Left hindlimb (tissue), 1 donor: ENCODE measurements at places on chromosomes 2 and 18.

DNA sequence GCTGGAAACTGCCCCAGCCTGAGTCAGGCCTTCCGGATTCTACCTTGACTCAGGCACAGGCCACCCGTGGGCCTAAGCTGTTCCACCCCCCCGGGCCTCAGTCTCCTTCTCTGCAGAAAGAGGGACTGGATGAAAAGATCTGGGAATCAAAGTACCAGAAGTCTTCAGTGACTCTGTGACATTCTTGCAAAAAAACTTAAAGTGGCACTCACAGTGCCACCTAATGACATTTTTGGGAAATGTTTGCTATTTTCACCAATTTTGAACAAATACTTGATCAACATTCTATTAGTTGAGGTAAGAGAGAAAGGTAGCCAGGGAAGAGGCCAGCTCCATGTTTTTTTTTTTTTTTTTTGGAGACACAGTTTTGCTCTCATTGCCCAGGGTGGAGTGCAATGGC, 48.3 kb upstream of the ACAA2 start:
- DNase-seq, result no peak

DNA sequence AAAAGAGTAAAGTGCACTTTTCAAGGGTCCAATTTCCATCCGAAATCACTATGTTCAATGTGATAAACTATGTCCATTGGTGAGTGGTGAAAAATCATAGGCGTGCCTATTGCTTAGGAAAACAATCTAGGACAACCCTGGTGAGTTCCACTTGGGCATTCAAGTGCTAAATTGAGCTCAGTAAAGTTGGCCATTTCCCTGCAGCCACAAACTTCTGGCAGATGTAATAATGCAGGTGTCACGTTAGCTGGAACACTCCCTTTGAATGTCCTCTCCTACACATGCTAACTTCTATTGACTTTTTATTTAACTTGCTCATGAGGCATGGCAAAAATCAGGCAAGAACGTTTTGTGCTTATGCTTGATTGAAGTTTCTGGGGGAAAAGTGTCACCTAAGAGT, 67.1 kb downstream of the CPS1 start:
- DNase-seq, result no peak

DNA sequence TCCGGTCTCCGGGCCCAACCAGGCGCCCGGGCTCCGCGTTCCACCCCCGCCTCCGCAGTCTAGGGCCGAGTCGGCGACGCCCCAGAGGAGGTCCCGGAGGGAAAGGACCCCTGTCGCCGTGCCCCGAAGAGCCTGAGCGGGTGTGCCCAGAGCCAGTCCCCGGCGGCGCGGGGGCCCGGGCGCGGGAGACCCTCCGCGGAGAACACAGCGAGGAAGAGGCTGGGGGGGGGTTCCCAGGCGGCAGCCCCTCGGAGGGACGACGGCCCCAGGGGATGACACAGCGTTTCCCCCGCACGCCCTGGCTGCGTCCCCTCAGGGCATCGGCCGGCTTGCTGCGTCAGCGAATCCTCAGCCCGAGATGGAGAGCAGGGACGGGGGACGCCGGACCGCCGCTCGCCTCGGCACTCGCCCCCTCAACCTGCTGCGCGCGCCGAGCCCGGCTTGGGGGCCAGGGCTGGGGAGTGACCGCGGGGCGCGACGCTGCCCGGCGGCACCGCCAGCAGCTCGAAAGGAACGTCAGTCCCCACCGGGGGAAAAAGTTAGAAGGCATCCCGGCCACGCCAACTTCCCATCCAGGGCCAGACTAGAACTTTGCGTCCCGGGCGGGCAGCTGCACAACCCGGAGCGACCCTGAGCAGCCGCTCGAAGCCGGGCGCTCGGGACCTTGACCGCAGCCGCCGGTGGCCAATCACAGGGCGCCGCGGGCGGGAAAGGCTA, 711 bp downstream of the SFXN5 start:
- DNase-seq, result no peak

DNA sequence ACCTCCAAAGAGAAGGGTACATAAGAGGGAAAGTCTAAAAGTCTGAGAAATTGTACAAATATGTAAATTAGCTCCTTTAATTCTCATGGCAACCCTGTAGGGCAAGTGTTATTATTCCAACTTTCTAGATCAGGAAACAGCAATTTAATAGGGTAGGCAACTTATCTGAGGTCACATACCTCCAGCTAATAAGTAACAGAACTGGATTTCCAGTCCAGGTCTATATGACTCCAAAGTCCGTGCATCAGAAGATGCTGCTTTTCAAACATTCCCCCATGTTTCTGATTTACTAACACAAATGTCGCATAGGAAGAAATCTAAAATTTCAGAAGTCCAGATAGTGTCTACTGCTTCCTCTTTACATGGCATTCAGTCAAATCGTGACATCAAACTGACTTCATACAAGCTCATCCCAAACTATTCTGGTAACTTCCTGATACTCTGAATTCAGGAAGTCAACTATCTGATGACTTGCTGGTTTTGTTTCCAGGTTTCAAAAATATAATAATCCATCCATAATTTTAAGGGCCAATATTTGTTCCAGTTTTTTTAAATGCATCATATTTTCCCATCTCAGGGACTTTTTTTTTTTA, 419.3 kb upstream of the ACVR2A start:
- no peak for DNase-seq

DNA sequence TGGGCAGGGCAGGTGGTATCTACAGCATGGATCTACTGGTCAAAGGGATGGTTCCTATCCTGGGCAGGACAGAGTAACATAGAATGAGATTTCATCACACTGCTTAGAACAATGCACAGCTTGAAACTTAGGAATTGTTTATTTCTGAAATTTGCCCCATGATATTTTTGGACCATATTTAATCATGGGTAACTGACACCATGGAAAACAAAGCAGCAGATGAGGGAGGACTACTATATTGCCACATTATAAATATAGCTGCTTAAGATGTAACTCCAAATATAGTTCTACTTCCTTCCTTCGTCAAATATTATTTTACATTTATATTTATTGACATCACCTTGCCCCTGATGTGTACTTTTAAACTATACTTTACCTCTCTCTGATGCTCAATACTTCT, 254.7 kb downstream of the PTPRM start:
- DNase-seq, result no peak

GRCh38 chr2:217794133-217794986, 208.4 kb downstream of the TNS1 start:
- DNase-seq, result no peak

- peak; percentile 39 for DNase-seq
Measured at GRCh38 chr2:18047896-18048657, 169.6 kb downstream of the KCNS3 start.

DNA sequence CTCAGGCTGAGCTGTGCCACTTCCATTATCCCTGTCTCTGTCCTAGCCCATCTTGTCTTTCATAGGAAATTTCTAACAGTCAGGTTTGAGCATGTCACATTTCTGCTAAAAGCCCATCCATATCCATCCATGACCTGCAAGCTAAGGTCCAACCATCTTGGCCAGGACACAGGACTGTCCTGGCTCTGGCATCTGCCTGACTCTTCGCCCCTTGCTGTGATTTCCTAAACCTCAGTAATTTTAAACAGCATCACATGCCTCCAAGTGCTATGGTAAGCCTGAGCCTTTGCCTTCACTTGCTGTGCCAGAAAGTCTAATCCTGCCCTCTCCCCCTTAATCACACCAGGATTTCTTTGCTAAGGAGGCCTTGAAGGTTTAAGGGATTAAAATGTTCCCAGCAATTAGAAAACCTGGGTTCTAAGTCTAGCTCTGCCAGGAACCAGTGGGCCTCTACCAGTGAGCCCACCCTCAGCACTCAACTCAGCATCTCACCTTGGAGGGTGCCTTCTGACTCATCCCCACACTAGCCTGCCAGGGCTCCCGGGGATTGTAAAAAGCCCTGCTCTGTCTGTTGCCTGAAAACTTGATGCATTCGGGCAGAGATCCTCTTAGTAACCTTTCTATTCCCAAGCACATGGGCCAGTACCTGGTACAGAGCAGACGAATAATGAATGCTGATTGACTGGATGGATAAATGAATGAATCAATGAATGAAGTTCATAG, 411.0 kb downstream of the LRATD1 start:
- DNase-seq, result no peak

DNA sequence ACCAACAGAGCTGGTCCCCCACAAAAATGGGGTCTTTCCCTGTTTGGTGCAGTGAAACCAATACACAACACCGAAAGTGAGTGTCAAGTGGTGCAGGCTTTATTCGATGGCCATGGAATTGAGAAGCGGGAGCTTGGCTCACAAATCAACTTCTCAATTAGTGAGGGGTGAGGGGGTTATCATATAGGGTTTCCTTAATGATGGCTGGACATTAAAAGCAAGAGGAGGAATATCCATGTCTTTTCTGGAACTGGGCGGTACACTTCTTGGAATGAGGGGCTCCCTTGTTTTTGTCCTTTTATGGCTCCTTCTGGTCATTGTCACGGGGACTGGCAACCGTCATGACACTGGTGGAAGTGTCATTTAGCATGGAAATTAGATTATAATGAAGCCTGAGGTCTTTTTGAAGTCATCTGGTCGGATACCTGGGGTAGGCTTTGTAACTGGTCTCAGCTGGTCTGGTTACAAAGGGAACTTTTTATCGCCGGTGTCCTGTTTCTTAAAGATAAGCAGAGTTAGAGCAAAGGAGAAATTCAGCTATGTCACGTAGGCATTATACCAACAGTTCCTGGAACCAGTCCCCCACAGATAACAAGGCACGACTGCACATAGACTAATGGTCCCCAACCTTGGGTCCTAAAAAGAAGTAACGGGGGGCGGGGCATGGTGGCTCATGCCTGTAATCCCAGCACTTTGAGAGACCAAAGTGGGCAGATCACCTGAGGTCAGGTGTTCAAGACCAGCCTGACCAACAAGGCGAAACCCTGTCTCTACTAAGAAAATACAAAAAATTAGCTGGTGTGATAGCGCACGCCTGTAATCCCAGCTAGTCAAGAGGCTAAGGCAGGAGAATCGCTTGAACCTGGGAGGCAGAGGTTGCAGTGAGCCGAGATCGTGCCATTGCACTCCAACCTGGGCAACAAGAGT, 93.5 kb upstream of the NDUFV2 start:
- DNase-seq, result no peak

- no peak for DNase-seq
Measured at GRCh38 chr2:201959198-201959597, 74.5 kb upstream of the FZD7 start.
